ENCODE measurements at places on chromosomes 12 and 14. TPM values are rescaled to one million over a fixed set of nuclear protein-coding genes. Genes with fewer than 3 reads are reported as not detected.

- no peak for DNase-seq
Measured at GRCh38 chr14:59221568-59221967, 33.1 kb downstream of the DAAM1 start.

Gene HHIPL1
- 0.29 TPM for polyA plus RNA-seq

GRCh38 chr12:31523306-31523705, 67.6 kb downstream of the DENND5B start:
- no peak for DNase-seq

GRCh38 chr12:49518914-49519573, 19.8 kb upstream of the KCNH3 start:
- DNase-seq: no peak

Gene CLEC1B
- not detected for polyA plus RNA-seq

Gene RNASE7
- not detected for polyA plus RNA-seq

Gene IL22
- polyA plus RNA-seq: not detected

DNA sequence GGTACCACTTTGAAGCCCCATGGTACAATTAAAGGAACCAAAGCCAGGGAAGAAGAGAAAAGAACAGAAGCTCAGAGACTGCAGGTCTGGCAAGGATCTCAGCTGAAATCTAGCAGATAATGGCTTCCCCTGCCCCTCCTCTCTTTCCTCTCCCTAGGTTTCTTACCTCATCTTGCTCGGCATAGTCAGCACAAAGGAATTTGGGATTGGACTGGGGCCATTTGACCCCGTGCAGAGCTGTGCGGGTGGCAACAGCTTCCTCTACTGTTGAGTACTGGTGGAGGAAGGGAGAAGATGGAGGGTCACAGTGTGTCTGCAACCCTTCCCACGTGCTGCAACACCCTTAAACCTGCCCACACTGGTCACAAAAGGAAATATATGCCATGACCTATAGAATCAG, 4.7 kb upstream of the CDH24 start:
- peak; percentile 75 for DNase-seq

DNA sequence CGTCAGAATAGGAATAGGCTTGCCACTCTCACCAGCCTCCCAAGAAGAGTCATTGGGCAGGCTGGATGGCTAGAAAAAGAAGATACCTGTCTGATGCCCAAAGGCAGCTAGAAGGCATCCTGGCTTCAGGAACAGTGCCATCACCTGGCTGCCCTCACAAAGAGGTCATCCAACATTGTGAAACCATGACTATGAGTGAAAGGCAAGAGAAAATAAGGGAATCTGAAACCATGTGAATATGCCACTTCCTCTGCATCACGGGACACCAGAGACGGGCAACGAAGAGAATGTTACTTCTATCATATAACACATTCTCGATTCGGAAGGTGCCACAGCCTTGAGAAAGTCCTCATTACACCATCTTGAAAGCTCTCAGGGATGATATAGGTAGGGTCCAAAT, 182.0 kb downstream of the DAD1 start:
- no peak for DNase-seq

- no peak for DNase-seq
Measured at GRCh38 chr12:64916411-64917261, 92.2 kb downstream of the TBC1D30 start.

Gene FAM90A1
- not detected for polyA plus RNA-seq

Gene PPP1R3E
- polyA plus RNA-seq: 5.3 TPM

GRCh38 chr12:116695464-116695725, 42.5 kb downstream of the SPRING1 start:
- no peak for DNase-seq

- DNase-seq: no peak
Measured at GRCh38 chr14:77311217-77311616, 9.5 kb downstream of the POMT2 start.

Gene KRT4
- 3.2 TPM for polyA plus RNA-seq

All from A549 (cell line).